AG20443 (cell line): ENCODE measurements at places on chromosomes 3 and 15.

DNA sequence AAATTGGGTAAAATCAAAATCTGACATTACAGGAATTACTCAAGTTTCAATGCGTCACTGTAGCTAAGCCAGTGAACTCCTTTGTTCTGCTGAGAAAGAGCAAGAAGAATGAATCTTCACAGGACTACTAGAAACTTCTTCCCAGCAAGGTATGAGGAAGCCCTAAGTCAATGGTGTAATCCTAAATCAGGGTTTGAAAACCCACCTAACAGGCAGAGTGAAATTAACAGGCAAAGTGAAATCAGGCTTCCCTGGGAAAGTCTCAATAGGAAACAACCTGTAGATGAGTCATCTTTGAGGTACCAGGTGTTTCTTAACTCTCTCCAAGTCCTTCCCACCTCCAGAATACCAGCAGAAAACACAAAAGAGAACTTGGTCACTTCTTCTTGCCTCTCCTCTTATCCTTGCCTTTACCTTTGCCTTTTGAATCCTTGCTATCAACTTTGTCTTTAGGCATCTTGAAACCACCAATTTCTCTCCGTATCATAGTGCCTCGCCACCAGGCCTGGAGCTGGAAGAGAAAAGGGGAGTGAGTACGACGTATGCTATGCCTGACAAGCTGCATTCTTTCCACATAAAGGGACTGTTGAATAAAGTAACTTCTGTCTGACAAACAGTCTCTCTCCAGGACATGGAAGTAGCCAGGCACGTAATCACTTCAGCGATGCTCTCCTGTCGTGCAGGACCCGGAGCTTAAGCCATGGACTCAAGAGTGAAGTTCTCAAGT is 60.6 kb upstream of the RPL35A start:
- no peak for DNase-seq

DNA sequence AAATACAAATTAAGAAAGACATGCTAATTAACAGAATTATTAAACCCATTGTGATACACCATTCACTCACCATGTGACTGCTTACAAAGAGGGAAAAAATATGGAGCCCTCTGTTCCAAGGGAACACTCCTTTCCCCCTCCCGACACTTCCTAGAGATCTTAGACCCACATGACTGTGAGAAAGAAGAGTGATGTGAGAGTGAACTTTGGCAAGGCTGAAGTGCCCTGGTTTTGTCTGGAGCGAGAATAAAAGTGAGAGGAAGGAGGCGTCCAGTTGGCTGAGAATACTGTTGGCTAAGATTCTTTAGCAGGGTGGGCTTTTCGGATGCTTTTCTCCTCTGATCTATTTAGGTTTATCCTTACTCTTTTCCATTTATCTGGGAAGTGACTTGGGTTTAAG is 14.1 kb downstream of the CHL1 start:
- no peak for DNase-seq

GRCh38 chr15:33375236-33375635 is 64.5 kb downstream of the RYR3 start:
- DNase-seq, result no peak

DNA sequence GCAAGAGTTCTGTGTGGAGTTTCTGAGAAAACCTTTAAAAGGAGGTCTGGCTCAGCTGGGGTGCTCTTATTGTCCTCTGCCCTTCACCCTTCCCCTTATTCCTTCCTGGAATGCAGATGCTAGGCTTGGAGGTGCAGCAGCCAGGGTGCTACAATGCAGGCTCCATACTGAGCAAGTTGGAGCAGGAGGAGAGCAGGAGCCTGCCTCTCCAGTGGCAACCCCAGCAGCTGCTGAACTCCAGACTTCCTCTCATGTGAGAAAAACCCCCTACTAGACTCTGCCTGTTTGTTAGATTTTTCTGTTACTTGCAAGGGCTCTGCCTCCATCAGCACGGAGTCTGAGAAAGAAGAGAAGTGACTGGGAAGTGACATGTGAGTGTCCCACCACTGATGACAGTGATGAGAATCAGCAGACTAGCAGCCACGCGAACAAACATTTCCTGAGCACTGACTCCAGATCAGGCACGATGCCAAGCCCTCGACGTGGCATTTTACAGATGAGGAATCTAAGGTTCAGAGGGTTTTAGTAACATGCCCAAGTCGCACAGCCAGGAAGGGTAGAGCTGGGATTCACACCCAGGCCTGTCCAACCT is 16.1 kb upstream of the RARRES1 start:
- DNase-seq, result no peak

DNA sequence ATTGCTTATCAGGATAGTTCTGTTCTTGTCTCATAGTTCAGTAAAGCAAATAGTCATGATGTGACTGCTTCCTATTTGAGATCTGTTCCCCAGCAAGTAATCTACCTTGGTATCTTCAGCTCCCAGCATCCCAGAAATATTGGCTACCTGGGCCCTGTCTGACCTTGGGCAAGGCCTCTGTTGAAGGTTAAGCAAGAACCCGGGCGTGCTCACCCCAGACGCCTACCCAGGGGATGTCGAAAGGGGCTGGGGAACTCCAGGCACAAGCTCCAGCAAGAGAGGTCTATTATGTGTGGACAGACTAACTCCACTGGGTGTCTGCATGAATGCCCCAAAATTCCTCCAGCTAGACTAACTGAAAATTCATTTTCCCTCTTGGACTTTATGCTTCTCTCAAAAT is 37.3 kb upstream of the IGF1R start:
- no peak for DNase-seq

DNA sequence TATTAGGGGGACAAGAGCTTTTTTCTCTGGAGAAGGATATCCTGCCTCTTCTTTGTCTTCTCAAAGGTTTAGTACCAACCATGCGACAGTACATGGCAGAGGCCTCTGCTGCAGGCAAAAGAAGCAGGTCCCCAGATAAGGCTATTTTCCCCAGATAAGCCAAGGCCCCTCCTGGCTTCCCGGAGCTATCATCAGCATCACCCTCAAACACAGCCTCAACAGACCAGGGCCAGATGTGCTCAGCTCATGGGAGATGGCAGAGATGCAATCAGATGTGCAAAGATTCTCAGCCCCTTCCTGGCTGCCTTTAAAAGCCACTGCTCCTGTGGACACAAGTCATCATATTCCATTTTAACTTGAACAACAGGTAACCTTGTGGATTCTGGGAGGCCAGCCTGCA is 49.0 kb downstream of the NTRK3 start:
- DNase-seq, result no peak

DNA sequence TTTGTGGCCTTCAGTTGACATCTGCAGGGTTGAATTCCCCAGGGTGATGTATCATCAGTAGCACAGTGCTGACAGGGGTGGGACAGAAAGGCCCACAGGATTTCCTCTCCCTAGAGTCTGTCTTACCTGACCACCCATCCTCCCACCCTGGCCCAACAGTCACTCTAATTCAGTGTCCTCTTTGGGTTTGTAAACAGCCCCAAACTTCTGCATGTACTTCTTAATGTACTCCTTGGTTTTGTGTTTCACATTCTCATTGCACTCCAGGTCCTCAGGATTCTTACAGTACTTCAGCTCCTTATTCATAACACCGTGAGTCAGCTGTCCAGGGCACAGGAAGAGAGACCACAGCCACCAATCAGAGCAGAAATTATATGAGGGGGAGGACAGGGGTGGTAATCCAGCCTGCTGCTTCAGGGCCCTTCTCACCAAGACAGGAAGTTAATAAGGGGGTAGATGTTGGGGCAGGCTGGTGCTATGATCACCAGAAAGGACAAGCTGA is 37.5 kb downstream of the NBEAL2 start:
- DNase-seq, result peak; percentile 71

- DNase-seq, result no peak
Measured at GRCh38 chr3:23314981-23315762, 112.0 kb downstream of the UBE2E2 start.

- DNase-seq, result no peak
Measured at GRCh38 chr15:51765751-51766150, 14.4 kb downstream of the TMOD2 start.

DNA sequence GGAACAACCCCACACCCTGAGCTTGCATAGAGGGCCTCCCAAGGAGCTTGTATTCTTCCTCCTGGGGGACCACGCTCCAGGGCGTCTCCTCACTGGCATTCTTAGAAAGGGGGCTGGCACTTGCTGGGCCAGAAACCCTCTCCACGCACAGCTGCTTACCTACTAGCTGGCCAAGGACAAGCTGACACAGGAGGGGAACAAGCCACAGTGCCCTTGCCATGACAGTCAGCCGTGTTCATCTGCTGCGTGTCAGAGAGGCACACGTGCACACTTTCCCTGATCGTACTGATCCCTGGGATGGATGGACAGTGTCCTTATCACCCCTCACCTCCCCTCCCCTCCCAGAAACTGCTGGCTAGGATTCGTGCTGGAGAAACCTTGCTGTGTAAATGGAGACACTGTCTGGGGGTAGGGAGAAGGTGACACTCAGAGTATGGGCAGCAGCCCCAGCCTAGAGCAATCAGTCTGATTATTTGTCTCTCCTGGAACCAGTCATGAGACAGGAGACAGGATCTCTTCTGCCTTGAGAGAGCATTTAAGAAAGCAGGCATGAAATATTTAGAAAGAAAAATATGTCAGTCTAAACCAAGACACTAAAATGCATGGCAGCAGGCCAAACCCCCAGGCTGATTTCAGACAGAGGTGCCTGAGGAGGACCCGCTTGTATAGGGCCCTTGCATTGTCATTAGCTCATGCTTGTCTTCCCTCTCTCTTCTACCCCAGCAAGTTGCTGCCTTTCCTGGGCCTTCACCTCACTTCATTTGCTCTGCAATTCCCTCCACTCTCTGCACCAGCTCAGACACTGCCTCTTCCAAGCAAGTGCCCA is 311.8 kb upstream of the TRIM42 start:
- DNase-seq, result no peak

- DNase-seq, result peak; percentile 17
Measured at GRCh38 chr3:169387751-169388696, 275.5 kb downstream of the MECOM start.

DNA sequence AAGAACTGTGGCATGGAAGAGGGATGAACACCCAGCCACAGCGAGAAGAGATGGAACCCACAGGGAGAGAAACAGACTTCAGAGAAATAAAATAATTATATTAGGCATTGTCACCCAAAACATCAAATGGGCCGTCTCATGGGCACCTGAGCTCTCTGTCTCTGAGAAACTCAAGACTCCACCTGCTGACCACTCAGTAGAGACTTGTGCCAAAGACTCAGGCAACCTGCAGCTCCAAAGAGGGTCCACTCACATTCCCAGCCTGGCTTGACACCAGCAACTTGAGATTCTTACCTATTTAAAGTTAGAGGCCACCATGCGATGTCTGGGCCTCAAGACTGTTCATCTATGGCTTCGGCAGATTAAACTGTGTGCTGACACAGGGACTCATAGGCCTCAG is 12.0 kb downstream of the SEMA5B start:
- no peak for DNase-seq

DNA sequence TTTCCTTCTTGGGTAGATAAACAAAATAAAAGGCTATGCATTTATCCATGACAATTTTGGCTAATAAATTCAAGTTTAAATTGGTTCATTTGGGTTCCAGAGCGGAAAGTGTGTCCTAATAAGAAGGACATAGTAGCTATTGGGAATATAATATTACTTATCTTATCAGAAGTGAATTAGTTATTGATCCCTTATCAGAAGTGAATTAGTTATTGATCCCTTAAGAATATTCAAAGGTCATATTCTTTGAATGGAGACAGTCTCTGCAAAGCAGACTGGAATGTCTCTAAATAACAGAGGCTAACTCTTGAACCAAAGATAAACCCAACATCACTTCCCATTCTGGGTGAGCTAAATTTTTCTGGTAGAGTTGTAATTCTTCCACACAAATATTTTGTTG is 290.7 kb upstream of the BCHE start:
- DNase-seq, result no peak

GRCh38 chr3:48422272-48422671 is 7.6 kb downstream of the PLXNB1 start:
- DNase-seq, result no peak

DNA sequence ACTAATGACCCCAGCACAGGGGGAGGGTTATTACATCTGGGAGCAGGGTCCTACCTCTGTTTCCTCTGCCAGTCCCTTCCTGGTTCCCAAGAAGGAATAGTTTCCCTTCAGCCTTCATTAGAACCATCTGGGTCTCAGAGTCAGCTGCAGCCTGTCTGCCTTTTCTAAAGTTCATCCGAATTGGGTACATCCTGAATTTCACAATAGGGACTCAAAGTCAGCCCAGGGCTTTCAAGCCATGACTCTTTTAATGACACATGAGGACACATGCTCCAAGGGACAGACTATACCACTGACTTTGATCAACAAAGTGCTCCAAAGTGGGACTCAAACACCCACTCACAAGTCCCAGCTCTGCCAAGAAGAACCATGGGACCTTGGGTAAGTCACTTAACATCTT is 12.7 kb upstream of the CRABP1 start:
- peak; percentile 62 for DNase-seq

GRCh38 chr3:112482675-112483074 is 16.6 kb downstream of the BTLA start:
- no peak for DNase-seq

- peak; percentile 47 for DNase-seq
Measured at GRCh38 chr3:141452045-141452444, 34.8 kb upstream of the RASA2 start.

GRCh38 chr3:6605227-6605626 is 255.7 kb upstream of the GRM7 start:
- DNase-seq, result no peak

DNA sequence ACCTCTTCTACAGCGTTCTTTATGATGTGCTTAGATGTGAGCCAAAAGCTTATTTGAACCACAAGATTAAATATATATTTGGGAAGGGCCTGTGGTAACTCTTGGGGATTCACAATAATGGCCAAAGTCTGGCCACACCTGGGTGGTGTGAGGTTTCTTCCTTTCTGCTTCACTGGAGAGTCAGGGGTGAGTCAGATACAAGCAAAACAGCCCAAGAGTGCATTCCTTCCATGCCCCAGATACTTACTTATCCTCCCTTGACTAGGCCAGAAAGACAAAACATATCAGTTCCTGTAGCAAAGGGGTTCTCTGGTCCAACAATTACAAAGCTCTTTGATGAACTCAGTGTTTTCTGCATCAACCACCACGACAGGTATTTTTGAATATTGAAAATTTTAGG is 941 bp downstream of the ZBED2 start:
- peak; percentile 77 for DNase-seq

DNA sequence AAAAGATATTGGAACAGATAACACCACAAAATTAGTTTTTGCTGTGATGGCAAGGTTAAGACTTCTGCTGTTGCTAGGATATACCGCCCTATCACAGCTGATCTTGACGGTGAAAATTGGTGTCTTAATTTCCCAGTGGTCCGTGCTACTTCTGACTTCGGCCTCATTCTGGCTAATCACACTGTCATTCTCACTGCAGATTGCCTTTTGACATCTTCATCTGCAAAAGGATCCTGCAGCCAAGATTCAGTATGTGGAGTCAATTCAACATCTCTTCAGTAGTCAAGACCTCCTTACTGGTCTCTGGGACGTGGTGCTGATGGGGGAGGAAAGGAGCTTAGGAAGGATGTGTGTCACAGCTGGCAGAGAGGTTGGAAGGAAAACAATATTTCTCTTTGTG is 438.6 kb downstream of the WDR72 start:
- no peak for DNase-seq

GRCh38 chr3:42654331-42655201 is 1.1 kb downstream of the ZBTB47 start:
- DNase-seq, result peak; percentile 85

- DNase-seq, result peak; percentile 67
Measured at GRCh38 chr3:186540221-186540834, 3.9 kb downstream of the CRYGS start.

- DNase-seq, result no peak
Measured at GRCh38 chr3:107283948-107284347, 93.3 kb upstream of the CCDC54 start.

GRCh38 chr3:43004282-43004681 is 25.2 kb downstream of the GASK1A start:
- peak; percentile 27 for DNase-seq
